Natural killer cell treated with Interleukin-12 subunit alpha and Interleukin-12 subunit beta and Interleukin-15 and Interleukin-18, amount 100 ng/mL, for 72 hours (primary cell): ENCODE measurements at places on chromosomes 1 and 21. TPM values are rescaled to one million over a fixed set of nuclear protein-coding genes. Genes with fewer than 3 reads are reported as not detected.
A peak's percentile ranks its signal among the peaks of the same experiment; 100 is the strongest.

DNA sequence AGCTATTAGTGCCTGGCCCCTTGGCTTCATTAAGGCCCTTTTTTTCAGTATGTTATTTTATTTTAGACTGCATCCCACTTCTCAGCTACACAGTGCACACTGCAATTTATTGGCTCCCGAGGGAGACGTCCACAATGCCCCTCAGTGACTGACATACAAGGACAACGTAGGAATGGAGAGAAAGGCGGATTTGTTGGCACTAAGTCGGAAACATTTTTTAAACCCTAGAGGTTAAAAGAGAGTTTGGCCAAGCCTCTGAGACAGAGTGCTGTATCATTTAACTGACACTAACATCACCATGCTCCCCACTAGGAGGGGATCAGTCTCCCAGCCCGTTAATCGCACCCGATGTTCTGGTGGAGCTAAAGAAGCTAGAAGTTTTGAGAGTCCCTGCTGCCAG, 45.7 kb upstream of the FOXD3 start:
- peaks cover 17% of the 10 kb centered on the region for H3K27me3 ChIP-seq
- no peaks in the 10 kb centered on the region for H3K36me3 ChIP-seq
- no peak overlapping the region for H3K4me3 ChIP-seq
- DNase-seq, result no peak
- H3K27ac ChIP-seq, result no peak overlapping the region

GRCh38 chr1:226491093-226491850, 57.3 kb upstream of the STUM start:
- DNase-seq, result no peak
- H3K36me3 ChIP-seq, result no peaks in the 10 kb centered on the region
- H3K4me1 ChIP-seq, result no peaks in the 10 kb centered on the region
- peaks cover 11% of the 10 kb centered on the region for H3K27me3 ChIP-seq
- H3K27ac ChIP-seq, result no peak overlapping the region
- H3K4me3 ChIP-seq, result no peak overlapping the region

GRCh38 chr1:48202030-48202752, 20.3 kb upstream of the SLC5A9 start:
- DNase-seq, result no peak
- no peak overlapping the region for H3K27ac ChIP-seq
- H3K4me1 ChIP-seq, result peaks cover 16% of the 10 kb centered on the region

DNA sequence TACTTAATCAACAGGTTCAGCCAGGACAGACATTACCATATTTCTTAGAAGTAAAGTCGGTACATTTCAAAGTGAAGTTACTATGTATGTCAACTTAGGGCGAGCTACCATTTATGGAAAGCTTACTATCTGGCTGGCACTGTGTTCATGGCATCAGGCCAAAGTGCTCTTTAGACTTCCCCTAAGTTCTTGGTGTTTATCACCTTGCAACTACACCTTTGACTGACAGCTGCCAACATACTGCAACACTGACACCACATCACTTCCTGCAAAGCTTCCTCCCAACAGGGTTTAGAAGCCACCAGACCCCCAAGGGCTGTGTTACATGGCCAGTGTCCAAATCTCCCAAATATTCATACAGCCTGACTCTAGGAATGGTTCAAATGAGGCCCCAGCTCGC, 61.0 kb downstream of the TIAM1 start:
- DNase-seq, result no peak
- no peaks in the 10 kb centered on the region for H3K36me3 ChIP-seq
- H3K27ac ChIP-seq, result peak overlapping the region; percentile 65
- no peaks in the 10 kb centered on the region for H3K27me3 ChIP-seq

GRCh38 chr1:212727386-212728181, 27.9 kb upstream of the BATF3 start:
- peak overlapping the region; percentile 59 for H3K4me3 ChIP-seq
- H3K27me3 ChIP-seq, result no peaks in the 10 kb centered on the region
- H3K4me1 ChIP-seq, result peaks cover 29% of the 10 kb centered on the region
- H3K36me3 ChIP-seq, result peaks cover 6% of the 10 kb centered on the region
- DNase-seq, result peak; percentile 67

- peaks cover 7% of the 10 kb centered on the region for H3K27me3 ChIP-seq
- no peaks in the 10 kb centered on the region for H3K36me3 ChIP-seq
- no peak overlapping the region for H3K27ac ChIP-seq
- H3K4me3 ChIP-seq, result no peak overlapping the region
- no peak for DNase-seq
Observed at GRCh38 chr21:39669485-39669884, 56.7 kb downstream of the B3GALT5 start.

DNA sequence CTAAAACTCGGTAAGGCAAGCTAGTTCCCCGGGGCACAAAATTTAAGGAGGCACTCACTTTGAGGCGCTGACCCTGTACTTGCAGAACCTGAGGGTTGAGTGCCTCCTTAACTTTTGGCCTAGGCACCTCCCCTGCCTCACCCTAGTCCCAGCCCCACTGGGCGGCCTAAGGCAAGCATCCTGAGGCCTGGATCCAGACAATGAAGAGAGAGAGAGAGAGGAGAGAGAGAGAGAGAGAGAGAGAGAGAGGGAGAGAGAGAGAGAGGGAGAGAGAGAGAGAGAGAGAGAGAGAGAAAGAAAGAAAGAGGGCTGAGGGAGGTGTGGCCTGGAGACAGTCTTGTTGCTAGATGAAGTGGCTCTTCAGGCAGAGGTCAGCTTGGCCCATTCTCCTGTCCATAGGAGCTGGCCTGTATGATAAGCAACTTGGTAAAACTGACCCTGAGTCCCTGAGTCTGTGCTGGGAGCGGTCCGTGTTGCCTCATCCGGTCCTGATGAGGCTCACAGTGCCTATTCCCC, 7.4 kb upstream of the LRRN2 start:
- peaks cover 7% of the 10 kb centered on the region for H3K27me3 ChIP-seq
- H3K4me3 ChIP-seq, result no peak overlapping the region
- H3K4me1 ChIP-seq, result no peaks in the 10 kb centered on the region
- no peak overlapping the region for H3K27ac ChIP-seq
- no peaks in the 10 kb centered on the region for H3K36me3 ChIP-seq

- no peaks in the 10 kb centered on the region for H3K36me3 ChIP-seq
- peaks cover 7% of the 10 kb centered on the region for H3K27me3 ChIP-seq
- no peaks in the 10 kb centered on the region for H3K4me1 ChIP-seq
- DNase-seq, result no peak
- H3K27ac ChIP-seq, result no peak overlapping the region
Observed at GRCh38 chr1:172465617-172466016, 21.7 kb upstream of the PIGC start.

DNA sequence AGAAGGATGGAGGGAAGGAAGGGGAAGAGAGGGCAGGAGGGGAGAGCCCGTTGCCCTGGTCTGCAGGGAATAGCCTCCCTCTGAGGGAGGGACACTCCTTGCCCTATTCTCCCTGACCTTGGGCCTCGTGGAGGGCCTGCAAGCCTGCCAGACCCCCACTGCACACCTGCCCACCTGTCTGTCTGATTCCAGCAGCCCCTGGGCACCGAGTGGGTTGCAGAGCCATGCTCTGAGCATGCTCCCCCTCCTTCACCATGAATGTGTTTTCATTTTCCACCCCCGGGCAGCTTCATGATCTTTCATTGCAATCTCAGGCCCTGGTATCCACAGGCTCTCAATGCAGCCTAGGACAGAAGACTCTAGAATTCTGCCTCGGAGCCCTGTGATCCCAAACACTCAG, 5.1 kb upstream of the NPHP4 start:
- H3K36me3 ChIP-seq, result no peaks in the 10 kb centered on the region
- peak overlapping the region; percentile 28 for H3K27ac ChIP-seq
- H3K27me3 ChIP-seq, result no peaks in the 10 kb centered on the region
- DNase-seq, result no peak
- H3K4me1 ChIP-seq, result peaks cover 34% of the 10 kb centered on the region

DNA sequence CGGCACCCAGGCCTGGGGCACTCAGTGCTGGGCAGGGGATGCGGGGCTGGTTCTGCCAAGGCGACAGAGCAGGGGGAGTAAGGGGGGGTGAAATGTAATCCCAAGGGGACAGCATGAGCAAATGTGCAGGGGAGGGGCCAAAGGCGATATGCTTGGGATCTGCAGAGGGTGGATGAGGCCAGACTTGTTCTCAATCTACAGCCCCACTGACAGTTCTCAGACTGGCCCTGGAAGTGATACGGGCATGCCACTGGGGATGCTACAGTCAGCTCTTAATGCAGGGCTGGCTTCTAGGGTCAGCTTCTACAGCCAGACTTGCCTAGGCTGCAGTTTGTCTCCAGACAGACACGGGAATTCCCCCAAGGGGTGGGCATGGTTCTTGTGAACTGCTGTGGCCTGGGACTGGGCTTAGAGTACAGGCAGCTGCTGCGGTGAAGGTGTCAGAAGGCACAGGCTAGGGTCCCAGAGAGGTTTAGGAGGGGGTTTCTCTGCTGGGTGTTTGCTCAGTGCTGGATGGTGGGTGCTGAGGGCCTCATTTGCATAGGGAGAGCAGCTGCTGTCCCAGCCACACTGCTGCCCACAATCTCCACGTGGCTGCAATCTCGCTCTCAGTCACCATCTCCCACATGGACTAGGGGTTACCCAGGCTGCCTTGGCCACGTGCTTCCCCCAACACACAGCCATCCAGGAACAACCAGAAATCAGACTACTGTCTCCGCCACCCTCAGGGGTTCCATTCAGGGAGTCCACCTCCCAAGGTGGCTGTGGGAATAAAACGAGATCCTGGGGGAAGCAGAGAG, 190.1 kb downstream of the HIVEP3 start:
- H3K4me1 ChIP-seq, result peaks cover 58% of the 10 kb centered on the region
- DNase-seq, result peak; percentile 97
- no peaks in the 10 kb centered on the region for H3K27me3 ChIP-seq
- H3K27ac ChIP-seq, result peak overlapping the region; percentile 72
- H3K4me3 ChIP-seq, result peak overlapping the region; percentile 71

GRCh38 chr1:155218854-155219591, 10.5 kb downstream of the MTX1 start:
- peak overlapping the region; percentile 69 for H3K4me3 ChIP-seq
- H3K27ac ChIP-seq, result peak overlapping the region; percentile 87
- H3K36me3 ChIP-seq, result no peaks in the 10 kb centered on the region
- no peaks in the 10 kb centered on the region for H3K27me3 ChIP-seq
- no peak for DNase-seq
- peaks cover 16% of the 10 kb centered on the region for H3K4me1 ChIP-seq

DNA sequence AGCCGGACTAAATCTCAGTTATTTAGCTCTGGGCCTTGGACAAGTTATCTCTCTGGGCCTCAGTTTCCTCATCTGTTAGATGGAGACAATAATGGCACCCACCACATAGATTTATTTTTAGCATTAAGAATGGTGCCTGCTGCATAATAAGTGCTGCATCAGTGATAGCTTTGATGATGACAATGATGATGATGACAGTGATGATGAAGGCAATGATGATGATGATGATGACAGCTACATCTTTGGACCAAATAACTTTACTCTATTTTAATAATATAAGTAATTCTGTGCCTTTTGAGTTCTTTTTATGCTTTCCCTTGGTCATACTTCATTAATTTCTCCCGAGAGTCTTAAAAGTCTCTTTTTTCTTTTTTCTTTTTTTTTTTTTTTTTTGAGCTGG, 143.4 kb downstream of the C1orf21 start:
- H3K4me3 ChIP-seq, result no peak overlapping the region
- H3K4me1 ChIP-seq, result peaks cover 35% of the 10 kb centered on the region
- no peaks in the 10 kb centered on the region for H3K27me3 ChIP-seq
- peaks cover 19% of the 10 kb centered on the region for H3K36me3 ChIP-seq
- no peak for DNase-seq

DNA sequence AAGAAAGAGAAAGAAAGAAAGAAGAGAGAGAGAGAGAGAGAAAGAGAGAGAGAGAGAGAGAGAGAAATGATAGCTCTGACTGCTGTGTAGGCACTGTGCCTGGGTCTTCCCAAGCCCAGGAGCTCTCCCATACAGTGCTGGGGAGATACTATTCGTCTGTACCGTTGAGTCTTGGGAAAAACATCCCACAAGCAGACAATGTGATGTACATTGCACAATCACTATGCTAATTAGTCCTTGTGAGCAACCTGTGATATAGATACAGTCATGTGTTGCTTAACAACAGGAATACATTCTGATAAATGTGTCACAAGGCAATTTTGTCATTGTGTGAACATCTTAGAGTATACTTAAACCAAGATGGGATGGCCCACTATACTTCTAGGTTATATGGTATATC, 381.0 kb downstream of the HHAT start:
- no peak overlapping the region for H3K4me3 ChIP-seq
- H3K27ac ChIP-seq, result no peak overlapping the region
- no peaks in the 10 kb centered on the region for H3K4me1 ChIP-seq
- DNase-seq, result no peak

- no peak overlapping the region for H3K27ac ChIP-seq
- peaks cover 7% of the 10 kb centered on the region for H3K4me1 ChIP-seq
- H3K36me3 ChIP-seq, result peaks cover 19% of the 10 kb centered on the region
- H3K27me3 ChIP-seq, result no peaks in the 10 kb centered on the region
- H3K4me3 ChIP-seq, result no peak overlapping the region
Observed at GRCh38 chr21:32603131-32603530, 9.0 kb downstream of the CFAP298 start.

GRCh38 chr1:102751111-102751510, 357.2 kb downstream of the COL11A1 start:
- H3K27me3 ChIP-seq, result no peaks in the 10 kb centered on the region
- no peak overlapping the region for H3K27ac ChIP-seq
- no peak for DNase-seq
- H3K4me3 ChIP-seq, result no peak overlapping the region
- H3K36me3 ChIP-seq, result no peaks in the 10 kb centered on the region

GRCh38 chr1:102186536-102186935, 189.8 kb upstream of the OLFM3 start:
- H3K4me3 ChIP-seq, result no peak overlapping the region
- DNase-seq, result no peak
- H3K4me1 ChIP-seq, result no peaks in the 10 kb centered on the region
- no peak overlapping the region for H3K27ac ChIP-seq
- no peaks in the 10 kb centered on the region for H3K27me3 ChIP-seq
- no peaks in the 10 kb centered on the region for H3K36me3 ChIP-seq

GRCh38 chr1:111054656-111055055, 85.2 kb downstream of the DRAM2 start:
- H3K36me3 ChIP-seq, result peaks cover 17% of the 10 kb centered on the region
- peaks cover 43% of the 10 kb centered on the region for H3K27me3 ChIP-seq
- no peak overlapping the region for H3K27ac ChIP-seq
- DNase-seq, result no peak
- H3K4me3 ChIP-seq, result no peak overlapping the region
- no peaks in the 10 kb centered on the region for H3K4me1 ChIP-seq

- no peaks in the 10 kb centered on the region for H3K27me3 ChIP-seq
- no peak for DNase-seq
- no peak overlapping the region for H3K4me3 ChIP-seq
- H3K27ac ChIP-seq, result no peak overlapping the region
- peaks cover 9% of the 10 kb centered on the region for H3K36me3 ChIP-seq
- H3K4me1 ChIP-seq, result no peaks in the 10 kb centered on the region
Observed at GRCh38 chr1:184289825-184290550, 96.8 kb upstream of the C1orf21 start.

Gene CELA3A
- not detected for total RNA-seq

Gene AK5
- total RNA-seq, result not detected

Gene ADAMTS4
- total RNA-seq, result 0.43 TPM

Gene SERPINC1
- total RNA-seq, result not detected

Gene BMP8A
- total RNA-seq, result not detected

Gene DLGAP3
- total RNA-seq, result 0.73 TPM

Gene GJB5
- total RNA-seq, result not detected

Gene OPRD1
- total RNA-seq, result not detected

Gene KMO
- total RNA-seq, result not detected

Gene C1orf87
- not detected for total RNA-seq
